ENCODE measurements at places on chromosomes 3 and 15.

- no peak for DNase-seq
Observed at GRCh38 chr15:31973197-31973596, 57.1 kb upstream of the CHRNA7 start.

DNA sequence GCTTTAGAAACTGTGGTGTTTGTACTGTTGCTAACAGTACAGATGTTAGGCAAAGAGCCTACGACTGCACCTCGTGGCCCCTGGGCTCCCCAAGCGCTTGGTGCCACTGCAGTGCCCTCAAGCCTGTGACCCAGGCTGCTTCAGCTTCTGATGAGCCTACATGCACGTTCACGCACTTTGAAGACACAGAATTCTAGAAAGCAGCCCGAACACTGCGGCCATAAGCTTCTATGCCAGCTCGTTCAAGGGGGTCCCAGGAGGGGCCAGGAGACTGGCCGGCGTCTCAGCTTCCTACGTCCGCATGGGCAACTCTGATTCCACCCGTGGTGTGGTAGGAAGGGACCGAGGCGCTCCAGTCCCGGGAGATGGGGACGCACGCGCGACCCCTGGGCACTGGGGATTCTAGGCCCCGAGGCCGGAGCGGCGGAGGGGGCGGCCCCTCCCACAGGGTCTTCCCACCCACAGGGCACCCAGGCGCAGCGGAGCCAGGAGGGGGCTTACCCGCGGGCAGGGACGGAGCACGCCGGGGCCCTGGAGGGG lies 653 bp downstream of the MYO5C start:
- no peak for DNase-seq

- no peak for DNase-seq
Observed at GRCh38 chr3:99767291-99767690, 50.4 kb upstream of the CMSS1 start.

- DNase-seq = peak; percentile 83
Observed at GRCh38 chr3:56799251-56799882, 2.4 kb downstream of the ARHGEF3 start.

GRCh38 chr15:101613130-101614000 lies 38.8 kb downstream of the TM2D3 start:
- DNase-seq = peak; percentile 54

- DNase-seq = peak; percentile 46
Observed at GRCh38 chr15:40949756-40950207, 3.5 kb upstream of the CHAC1 start.

DNA sequence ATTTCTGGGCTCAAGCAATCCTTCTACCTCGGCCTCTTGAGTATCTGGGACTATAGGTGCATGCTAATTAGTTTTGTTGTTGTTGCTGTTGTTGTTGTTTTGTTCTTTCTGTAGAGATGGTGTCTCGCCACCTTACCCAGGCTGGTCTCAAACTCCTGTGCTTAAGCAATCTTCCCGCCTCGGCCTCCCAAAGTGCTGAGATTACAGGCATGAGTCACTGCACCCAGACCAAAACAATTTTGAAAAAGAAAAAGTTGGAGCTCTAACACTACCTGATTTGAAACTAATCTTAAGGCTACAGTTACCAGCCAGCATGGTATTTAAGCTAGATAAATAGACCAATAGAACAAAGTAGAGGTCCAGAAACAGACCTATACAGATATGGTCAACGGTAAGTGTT lies 29.8 kb downstream of the KPNA1 start:
- DNase-seq = peak; percentile 65

DNA sequence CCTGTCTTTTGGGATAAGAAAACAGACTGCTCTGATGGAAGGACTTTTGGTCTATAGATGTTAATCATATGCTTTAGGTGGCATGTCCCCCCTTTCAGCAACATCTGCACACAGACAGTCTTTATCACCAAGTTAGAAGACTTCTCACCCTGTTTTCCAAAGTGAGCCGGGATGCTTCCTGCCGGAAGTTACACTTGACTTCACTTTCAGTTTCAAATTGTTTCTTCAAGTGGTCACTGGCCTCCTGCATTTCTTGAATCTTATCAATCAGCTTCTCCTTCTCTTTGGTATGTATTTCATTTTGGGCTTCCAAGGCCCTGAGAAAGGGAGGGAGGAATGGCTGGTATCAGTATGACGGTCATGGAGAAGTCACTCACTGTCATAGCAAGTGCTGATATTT lies 27.2 kb upstream of the GNB5 start:
- no peak for DNase-seq
